ELR (cell line): ENCODE measurements at places on chromosomes 6 and 20.

DNA sequence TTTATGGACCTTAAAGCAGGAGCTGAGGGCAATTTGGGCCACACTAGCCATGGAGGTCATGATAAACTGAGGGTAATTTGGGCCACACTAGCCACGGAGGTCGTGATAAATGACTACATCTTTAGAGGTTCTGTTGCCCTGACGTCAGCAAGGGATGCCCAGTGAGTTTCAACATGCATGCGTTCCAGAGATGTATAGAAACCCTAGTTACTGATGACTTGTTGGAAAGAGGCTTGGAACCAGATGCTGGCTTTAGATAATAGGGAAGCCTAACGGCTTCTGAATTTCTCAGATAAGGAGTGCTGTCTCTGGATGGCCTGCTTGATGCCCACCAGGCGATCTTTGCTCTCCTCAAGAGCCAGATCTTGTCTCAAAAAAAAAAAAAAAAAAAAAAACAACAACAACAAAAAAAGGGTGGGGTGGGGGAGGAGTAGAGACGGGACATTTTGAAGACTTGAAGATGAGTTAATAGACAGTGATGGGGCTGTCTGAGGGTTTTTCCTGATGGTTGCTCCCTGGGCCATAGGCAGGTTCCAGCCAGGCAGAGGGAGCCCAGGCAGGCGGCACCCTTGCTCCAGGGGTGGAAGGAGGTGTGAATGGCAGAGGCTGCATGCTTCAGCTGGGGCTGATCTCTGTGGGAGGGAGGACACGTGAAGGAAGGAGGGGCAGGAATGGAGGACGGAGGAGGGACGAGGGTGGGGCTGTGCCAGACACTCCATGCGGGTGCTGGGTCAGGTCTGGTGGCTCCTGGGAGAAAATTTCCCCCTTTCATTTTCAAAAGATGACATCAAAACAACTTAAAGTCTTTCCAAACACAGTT lies 27.0 kb upstream of the FRMD1 start:
- no peak for DNase-seq

GRCh38 chr6:128554302-128554701 lies 33.9 kb upstream of the PTPRK start:
- peak; percentile 22 for DNase-seq

- no peak for DNase-seq
These were observed 158.3 kb downstream of the EYA4 start for GRCh38 chr6:133399426-133399825.

GRCh38 chr6:43849844-43850243 lies 79.8 kb downstream of the VEGFA start:
- DNase-seq = no peak

DNA sequence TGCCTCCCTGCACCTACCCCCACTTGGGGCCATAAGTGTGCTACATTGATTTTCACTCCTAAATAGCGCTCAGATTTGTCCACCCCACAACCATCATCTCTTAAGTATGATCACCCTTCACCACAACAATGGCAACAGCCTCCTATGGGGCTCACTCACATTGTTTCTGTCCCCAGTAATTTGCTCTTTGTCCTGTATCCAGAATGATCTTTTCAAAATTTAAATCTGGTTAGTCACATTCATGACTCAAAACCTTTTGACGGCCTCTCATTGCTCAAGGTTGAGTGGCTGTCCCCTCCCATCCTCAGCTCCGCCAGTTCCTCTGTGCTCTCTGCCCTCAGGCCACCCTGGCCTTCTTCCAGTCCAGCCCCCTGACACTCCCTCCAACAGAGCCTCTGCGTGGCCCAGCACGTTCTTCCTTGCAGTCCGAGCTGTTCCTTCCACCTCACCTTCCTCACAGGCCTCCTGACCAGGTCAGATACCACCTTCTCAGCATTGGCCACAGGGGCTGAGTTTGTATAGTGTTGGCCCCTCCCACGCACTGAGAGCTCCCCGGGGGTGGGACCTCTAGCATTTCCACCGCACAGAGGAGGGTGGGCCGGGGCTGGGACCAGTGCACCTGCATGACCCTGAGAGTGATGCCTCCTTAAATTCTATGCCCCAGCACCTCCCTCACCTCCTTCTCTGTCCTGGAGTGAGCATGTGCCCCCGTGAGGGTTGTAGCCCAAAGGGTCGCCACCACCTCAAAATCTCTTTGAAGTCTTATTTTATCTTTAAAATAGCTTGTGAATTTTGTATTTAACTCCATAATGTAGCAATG lies 2.4 kb upstream of the PPP1R3G start:
- peak; percentile 99 for DNase-seq

- DNase-seq = no peak
These were observed 45.9 kb downstream of the SLC22A3 start for GRCh38 chr6:160393891-160394653.

- no peak for DNase-seq
These were observed 240.4 kb downstream of the PHACTR1 start for GRCh38 chr6:12956991-12957320.

GRCh38 chr20:36865076-36865860 lies 10.7 kb upstream of the TLDC2 start:
- no peak for DNase-seq

DNA sequence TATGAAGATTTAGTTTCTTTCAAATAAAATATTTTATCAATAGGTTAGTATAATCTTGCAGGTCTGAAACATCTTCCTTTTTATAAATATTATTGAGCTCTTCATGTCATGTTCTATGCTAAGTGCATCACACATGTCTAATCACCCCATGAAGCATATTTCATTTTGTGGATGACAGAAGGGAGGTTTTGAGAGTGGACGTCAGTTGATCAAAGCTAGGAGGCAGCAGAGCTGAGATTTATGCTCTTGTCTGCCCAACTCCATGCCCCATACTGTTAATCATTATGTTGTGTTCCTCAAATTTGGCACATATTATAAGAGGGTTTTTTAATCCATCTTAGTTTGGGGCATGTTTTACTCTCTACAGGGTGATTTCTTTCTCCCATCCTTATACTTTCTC lies 22.7 kb downstream of the DSE start:
- DNase-seq = no peak

DNA sequence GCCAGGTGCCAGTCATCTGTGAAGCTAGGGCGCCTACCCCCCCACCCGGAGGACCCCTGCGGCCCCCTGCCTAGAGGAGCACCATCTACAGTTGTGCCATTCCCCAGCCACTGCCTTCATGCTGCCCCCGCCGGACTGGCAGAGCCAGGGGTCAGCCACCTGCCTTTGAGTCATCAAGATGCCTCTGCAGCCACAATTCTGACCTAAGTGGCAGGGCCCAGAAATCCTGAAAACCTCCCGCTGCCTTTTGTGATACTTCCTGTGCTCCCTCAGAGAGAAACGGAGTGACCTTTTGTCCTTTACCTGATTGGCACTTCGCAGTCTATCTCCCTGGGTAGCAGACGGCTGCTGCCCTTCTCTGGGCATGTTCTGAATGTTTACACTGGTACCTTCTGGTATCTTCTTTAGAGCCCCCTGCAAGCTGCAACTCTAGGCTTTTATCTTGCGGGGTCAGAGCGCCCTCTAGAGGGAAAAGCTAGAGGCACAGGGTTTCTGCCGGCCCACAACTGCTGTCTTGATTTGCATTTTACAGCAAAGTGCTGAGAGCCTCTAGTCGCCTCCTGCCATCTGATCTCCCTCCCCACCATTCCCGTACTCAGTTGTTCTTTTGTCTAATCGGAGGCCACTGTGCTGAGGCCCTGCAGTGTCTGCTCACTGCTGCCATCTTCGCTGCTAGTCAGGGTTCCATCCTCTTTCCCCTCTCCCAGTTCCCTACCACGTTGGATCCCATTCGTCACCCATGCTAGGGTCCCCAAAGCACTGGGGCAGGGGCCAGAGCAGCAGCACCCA lies 26.9 kb downstream of the SPATA2 start:
- DNase-seq = peak; percentile 76
